ENCODE measurements at places on chromosomes 4 and X.
A peak's percentile ranks its signal among the peaks of the same experiment; 100 is the strongest.

GRCh38 chr4:112736718-112737135, 99.8 kb downstream of the LARP7 start:
- DNase-seq = no peak

GRCh38 chr4:76702440-76703122, 195.4 kb downstream of the SOWAHB start:
- DNase-seq = no peak

- DNase-seq = peak; percentile 14
Measured at GRCh38 chrX:153411255-153411987, at the start of gene ZFP92. Gene ZFP92 (plus strand): TSS chrX:153411472. CDS start chrX:153418323, 6,851 bp downstream.

GRCh38 chr4:14752341-14753046, 249.8 kb upstream of the CPEB2 start:
- no peak for DNase-seq

DNA sequence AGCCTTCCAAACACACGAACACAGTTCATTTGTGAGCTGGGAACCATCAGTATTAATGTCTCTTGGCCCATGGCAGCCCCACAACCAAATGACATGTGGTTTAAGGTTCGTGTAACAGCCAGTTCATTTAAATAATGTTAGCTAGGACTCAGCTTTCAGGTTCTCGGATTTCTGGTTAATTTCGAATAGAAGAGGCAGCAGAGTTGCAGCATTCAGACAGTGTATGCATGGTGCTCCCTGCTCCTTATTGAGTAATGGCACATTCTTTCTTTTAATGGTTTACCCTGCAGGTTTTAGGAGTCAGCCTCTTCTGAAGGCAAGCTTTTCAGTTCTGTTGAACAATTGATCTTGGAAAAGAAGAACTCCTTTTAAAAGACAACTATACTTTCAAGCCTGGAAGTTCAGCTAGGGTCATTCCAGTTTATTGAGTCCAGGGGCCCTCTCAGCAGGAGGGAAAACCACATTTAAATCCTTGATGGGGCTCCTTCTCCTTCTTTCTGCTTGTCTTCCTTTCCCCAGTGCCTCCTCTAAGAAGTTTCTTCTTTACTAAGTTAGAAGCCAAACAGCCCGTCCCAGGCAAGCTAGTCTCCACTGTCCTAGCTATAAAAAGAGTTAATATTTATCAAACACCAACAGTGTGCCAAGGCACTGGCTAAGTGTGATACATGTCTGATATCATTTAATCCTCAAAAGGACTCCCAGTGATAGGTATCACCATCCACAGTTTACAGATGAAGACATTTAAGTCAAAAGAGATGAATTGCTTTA, 5.0 kb upstream of the RNF175 start:
- no peak for DNase-seq

GRCh38 chrX:78476701-78477100, 149.3 kb upstream of the CYSLTR1 start:
- DNase-seq = no peak

DNA sequence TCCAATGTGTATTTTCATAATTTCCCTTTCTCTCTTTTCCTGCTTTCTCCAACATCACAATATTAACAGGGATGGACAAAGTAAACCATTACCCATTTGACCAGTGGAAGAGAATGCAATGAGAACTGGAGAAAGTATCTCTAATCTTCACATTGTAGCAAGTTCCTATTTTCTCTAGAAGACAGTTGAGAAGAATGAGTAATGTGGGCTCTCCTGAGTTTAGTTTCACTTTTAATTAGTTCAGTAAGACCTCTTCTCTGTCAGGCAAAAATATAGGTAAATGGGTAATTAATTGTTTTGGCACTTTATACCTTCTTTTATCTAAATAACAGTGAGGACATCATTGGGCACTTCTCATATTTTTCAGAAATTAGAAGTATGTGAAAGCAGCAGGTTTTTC, 602.0 kb downstream of the GLUD2 start:
- no peak for DNase-seq

- no peak for DNase-seq
Measured at GRCh38 chr4:185202984-185203485, 765 bp downstream of the CFAP97 start.

GRCh38 chrX:125436855-125437254, 117.2 kb downstream of the TEX13C start:
- DNase-seq = no peak

GRCh38 chr4:122700178-122700725, 32.3 kb upstream of the BBS12 start:
- no peak for DNase-seq
